ENCODE measurements at places on chromosomes 4 and X.

- no peak for DNase-seq
These were observed 34.5 kb upstream of the VEGFD start for GRCh38 chrX:15418707-15419181.

DNA sequence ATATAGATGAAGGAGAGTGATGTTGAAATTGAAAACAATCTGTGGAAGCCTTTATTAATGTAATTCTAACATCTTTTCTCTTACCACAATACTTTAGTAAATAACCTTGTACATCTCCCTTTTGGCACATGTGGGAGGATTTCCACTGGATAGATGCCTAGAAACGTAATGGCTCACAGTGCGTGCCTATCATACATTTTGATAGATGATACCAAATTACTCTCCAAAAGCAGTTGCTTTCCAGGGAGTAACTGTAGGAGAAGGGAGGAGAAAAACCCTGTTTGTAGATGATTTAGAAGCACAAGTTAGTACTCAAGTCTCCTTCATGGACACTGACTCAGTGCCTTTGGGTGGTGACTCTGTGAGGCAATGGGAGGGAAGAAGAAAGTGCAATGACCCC, 476.3 kb downstream of the CCSER1 start:
- DNase-seq: no peak

DNA sequence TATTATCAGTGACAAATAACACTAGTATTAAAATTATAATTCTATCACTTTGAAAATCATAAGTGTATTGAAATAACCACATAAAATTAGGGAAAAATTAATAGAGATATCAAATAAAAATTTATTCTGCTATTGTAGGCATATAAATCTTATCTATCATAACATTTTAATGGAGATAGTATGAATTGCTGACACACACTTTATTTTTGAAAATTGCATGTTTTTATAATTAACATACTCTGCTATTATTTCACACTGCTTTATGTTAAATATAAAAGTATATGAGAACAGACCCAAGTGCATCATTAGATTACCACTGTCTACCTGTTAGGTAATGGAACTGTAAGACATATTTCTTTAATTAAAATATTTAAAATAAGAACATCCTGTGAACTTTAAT, 2150.2 kb downstream of the ARAP2 start:
- DNase-seq: no peak

DNA sequence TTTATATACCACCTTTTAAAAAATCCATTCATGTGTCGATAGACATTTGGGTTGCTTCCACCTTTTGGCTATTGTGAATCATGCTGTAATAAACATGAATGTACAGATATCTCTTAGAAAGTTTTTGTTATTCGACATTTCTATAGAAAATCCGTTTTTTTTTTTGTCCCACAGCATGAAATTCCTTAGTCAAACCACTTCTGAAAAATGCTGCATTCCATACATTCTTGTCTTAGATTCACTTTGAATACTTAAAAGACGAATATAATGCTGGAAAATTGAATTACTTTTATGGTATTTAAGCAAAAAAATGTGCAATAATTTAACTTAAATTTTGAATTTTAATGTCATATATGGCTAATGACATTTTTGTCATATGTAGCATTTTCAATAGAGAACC, 1345.5 kb downstream of the TECRL start:
- no peak for DNase-seq

DNA sequence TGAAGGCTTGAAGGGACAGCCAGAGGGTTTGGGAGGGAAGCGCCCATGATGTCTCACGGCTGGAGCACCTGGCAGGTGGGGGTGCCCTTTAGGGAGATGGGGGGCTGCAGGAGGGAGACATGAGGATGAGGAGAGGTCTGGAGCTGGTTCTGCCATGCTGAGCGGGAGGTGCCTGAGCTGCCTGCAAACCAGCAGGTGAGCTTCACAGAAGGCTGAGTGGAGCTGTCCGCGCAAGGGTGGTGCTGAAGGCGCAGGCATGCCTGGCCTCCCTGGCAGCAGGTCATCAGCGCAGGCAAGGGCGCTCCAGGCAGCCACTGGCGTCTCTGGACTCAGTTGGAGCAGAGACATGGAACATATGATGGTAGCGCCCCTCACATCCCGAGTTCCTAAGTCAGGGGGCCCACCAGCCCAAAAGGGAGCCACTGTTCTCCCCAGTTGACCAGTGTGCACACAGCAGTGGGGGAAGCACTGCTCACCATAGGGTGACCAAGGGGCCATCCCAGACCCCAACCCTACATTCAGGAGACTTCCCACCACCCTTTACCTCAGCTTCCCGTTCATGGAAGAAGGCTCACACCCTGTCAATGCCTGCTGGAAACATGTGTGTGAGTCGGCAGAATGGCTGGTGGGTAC, 25.8 kb downstream of the ADRA2C start:
- DNase-seq: peak; percentile 66

- DNase-seq: no peak
These were observed 27.1 kb upstream of the MAP9 start for GRCh38 chr4:155403886-155404285.

- no peak for DNase-seq
These were observed 249.3 kb downstream of the NLGN4X start for GRCh38 chrX:5979338-5979737.

DNA sequence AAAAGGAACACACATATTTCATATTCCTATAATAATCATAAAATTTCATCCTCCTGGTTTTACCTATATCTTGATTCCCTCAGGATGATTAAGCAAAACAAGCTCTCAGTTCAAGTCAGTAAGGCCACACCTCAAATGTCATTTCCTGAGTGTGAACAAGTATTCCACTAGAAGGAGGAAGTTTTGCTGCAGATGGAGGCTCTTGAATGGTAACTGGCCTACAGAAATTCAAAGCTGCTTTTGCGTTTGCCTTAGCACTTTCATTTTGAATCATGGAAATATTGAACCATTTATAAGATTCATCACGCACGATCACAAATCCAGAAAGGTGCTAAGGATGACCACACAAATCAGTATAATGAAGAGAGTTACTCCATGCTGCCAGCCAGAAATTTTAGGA, 254.4 kb upstream of the CXXC4 start:
- no peak for DNase-seq

GRCh38 chr4:186936496-186937375, 213.1 kb upstream of the FAT1 start:
- no peak for DNase-seq

DNA sequence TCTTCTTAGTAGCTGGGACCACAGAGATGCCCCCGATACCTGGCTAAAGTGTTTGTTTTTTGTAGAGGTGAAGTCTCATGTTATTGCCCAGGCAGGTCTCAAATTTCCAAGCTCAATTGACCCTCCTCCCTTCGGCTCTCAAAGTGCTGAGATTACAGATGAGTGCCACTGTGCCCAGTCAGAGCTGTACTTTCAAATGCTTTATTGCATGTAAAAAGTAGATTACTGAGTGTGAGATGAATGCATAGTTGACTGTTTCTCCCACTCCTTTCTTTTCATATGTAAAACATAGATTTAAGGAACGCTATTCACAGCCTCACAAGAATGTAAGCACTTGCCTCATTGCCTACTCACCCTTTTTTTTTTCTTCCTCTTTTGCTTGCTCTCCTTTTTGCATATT, 984.4 kb upstream of the PABPC4L start:
- no peak for DNase-seq

GRCh38 chr4:25448379-25449109, 71.5 kb downstream of the ANAPC4 start:
- DNase-seq: peak; percentile 10

GRCh38 chr4:146033149-146033548, 94.5 kb upstream of the ZNF827 start:
- no peak for DNase-seq

DNA sequence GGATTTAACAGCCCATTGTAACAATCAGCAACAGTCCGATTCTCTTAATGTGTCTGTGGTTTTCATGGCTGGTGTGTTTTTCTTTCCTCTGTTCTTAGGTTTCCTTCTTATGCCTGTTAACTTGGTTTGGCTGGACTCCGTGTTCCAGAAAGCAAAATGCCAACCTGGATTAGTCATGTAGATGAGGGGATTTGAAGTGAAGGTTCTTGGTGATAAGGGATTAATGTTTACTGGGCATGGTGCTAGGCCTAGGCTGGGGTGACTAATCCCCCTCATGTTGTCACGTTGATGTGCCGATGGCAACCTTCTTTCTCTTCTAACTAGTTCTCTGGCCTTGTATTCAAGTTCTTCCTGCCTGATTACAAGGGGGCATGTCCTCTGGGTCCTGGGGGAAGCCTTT, 85.9 kb downstream of the REPS2 start:
- DNase-seq: no peak

DNA sequence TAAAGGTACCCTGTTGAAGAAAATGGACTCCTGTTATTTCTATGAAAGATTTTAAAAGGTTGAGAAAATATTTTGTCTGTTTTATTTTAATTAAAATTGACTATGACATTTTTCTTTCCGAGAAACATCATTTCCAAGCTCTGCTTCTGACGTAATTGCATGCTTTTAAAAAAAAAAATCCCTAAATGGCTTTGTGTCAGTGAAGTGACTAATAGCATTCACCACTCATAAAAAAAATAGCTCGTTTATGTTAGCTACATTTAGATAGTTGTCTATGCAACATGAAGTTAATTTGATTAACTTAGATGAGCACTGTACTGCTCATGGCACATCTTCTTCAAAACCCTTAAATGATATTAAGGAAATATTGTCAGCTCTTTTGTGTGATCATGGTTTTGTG, 105.1 kb upstream of the KLHL13 start:
- DNase-seq: no peak

GRCh38 chr4:139603576-139604410, 47.8 kb upstream of the SETD7 start:
- DNase-seq: peak; percentile 45

GRCh38 chr4:25805255-25805860, 57.4 kb downstream of the SEL1L3 start:
- no peak for DNase-seq

DNA sequence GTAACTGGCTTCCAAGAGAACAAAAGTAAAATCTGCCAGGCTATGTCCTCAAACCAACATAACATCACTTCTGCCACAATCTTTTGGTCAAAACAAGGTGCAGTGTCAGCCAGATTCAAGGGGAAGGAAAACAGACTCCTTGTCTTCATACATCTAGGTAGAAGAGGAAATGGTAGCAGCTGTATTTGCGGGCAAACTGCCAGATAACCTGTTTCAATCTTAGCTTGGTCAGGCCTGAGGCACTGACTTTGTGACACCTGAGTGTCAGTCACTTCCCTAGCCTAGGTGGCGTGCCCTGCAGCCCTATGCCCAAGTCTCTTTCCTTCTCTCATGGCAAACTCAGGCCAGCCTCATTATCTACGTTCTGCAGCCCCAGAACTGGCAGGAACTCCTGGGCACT, 146.2 kb upstream of the JADE1 start:
- peak; percentile 12 for DNase-seq

DNA sequence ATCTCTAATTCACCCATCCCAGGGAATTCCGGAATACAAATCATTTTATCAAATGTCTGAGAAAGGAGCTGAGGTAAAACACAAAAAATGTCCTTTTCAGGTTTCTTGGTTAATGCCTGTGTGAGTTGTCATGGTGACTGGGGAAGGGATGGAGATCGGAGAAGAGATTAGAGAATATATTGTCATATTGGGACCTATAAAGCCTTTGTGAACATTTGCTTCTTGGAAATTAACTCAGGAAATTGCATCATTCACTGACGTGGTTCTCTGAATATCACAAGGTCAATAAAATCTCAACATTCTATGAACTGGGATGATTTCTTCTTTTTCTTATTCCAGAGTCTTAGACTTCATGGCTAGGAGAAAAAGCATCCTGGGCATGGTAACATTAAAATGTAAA, 174.8 kb upstream of the GLRA2 start:
- no peak for DNase-seq

- DNase-seq: peak; percentile 76
These were observed 37.2 kb downstream of the ATP2B3 start for GRCh38 chrX:153554519-153555167.

- DNase-seq: no peak
These were observed 4.3 kb upstream of the FRMPD3 start for GRCh38 chrX:107445146-107445545.

DNA sequence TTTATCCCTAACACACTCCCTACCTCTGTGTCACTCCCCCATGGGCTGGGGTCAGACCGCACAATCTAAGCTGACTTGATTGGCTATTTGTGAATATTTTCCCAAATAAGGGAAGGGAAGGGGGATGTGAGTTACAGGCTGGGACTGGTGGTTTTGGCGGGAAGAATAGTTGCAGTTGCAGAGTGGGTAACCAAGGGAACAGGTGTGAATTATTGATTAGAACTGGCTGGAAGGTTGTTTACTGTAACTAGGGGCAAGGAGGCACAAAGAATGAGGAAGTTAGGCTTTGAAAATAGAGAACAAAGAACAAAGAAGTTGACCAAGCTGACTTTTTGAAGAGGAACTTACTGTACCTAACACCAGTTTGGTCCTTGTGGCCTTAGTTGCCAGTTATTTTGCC, 88.0 kb upstream of the XAGE2 start:
- no peak for DNase-seq

DNA sequence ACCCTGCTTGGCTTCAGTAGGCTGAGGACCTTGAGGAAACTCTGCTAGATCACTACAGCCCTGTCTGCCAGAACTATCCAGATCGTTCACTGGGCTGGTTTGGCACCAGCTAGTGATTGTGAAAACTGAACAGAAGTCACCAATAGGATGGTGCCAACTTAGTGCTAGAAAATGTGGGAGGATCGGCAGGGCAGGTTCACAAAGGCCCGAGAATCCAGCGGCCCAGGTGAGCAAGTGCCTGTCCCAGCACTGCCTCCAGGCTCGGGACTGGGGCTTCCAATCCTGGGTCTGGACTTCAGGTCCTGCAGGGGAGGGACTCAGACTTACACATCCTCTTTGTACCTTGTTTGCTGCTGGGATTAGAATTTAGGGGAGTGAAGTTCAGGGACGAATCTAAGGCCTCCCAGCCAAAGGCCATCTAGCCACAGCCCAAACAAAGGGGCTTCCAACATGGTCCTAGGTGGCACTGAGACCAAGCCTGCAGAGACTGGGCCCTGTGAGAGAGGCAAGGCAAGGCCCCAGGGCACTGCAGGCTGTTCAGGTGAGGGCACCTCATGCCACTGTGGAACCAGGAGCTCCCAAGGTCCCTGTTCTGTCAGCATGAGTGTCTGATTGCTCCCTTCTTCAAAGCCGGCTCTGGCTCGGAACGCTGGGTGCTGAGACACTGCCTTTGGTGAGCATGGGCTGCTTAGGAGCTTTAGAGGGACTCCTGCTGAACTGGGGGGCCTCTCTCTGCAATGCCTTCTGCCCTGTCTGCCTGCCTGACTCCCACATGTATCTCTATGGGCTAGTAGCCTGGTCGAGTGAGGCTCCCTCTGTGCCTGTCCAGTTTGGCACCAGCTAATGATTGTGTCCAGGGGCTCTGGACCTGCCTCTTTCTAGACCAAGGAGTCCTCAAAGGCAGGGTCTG, 20.7 kb upstream of the ZNF185 start:
- DNase-seq: no peak

GRCh38 chrX:39851745-39852455, 245.9 kb downstream of the BCOR start:
- DNase-seq: no peak

- no peak for DNase-seq
These were observed 463.9 kb downstream of the RAPGEF2 start for GRCh38 chr4:159566786-159567185.

- DNase-seq: no peak
These were observed 64.7 kb upstream of the PLAC8 start for GRCh38 chr4:83179205-83179604.

GRCh38 chrX:12227412-12228041, 89.3 kb downstream of the FRMPD4 start:
- no peak for DNase-seq

Measured in activated CD4-positive, alpha-beta T cell treated with anti-CD3 and anti-CD28 coated beads for 36 hours (primary cell).